ENCODE measurements at places on chromosomes 4 and X.

DNA sequence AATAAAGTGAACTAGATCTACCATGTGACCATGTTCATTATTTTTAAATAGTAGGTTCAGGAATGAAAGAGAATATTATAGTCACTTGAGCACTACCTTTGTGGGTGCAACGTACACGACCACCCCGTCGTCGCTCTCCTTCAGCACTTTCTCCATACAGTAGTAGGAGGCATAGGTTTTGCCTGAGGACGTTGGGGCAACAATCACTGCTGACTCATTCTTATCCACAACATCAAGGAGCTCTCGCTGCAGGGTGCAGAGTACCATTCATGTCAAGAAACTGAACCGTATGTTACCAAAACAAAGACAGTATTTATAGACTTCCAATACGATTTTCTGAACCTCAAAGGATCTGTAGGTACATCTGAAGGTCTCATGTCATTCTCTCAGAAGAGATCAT is 44.7 kb downstream of the DDX60 start:
- no peak for DNase-seq

GRCh38 chrX:46754586-46755061 is 4.3 kb downstream of the SLC9A7 start:
- no peak for DNase-seq

- DNase-seq, result no peak
Measured at GRCh38 chrX:7889680-7890079, 37.5 kb downstream of the PNPLA4 start.

GRCh38 chr4:47615385-47615784 is 130.3 kb downstream of the ATP10D start:
- no peak for DNase-seq

GRCh38 chr4:122458625-122459024 is 2.1 kb upstream of the IL2 start:
- DNase-seq, result no peak

DNA sequence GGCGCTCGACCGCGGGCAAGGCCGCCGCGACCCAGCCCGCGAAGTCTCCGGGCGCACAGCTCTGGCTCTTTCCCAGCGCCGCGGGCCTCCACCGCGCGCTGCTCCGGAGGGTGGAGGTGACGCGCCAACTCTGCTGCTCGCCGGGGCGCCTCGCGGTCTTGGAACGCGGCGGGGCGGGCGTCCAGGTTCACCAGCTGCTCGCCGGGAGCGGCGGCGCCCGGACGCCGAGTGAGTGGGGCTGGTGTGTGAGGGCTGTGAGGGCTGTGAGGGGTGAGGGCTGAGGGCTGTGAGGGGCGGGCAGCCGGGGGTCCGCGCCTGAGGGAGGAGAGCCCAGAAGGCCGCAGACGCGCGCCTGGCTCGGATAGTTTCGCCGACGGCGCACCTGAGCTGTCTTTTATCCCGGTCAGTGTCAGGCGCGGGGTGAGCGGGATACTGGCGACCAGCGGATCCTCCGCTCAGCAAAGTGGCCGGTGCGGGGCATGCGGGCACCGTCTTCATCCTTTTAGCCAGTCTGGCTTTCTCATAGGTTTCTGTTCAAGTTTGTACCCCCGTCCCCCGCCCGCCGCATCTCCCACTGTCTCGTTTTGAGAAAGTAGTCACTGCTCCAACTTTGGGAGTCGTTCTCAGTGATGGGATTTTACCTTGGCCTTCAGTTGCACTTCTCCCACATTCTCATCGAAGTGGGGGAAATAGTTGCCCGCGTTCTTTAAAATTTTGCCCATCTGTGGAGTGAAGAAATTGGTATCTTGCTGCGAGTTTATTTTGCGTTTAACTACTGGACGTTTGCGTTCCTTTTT is 586 bp downstream of the HERC5 start:
- no peak for DNase-seq

GRCh38 chr4:145326491-145326890 is 146.1 kb upstream of the OTUD4 start:
- DNase-seq, result no peak

DNA sequence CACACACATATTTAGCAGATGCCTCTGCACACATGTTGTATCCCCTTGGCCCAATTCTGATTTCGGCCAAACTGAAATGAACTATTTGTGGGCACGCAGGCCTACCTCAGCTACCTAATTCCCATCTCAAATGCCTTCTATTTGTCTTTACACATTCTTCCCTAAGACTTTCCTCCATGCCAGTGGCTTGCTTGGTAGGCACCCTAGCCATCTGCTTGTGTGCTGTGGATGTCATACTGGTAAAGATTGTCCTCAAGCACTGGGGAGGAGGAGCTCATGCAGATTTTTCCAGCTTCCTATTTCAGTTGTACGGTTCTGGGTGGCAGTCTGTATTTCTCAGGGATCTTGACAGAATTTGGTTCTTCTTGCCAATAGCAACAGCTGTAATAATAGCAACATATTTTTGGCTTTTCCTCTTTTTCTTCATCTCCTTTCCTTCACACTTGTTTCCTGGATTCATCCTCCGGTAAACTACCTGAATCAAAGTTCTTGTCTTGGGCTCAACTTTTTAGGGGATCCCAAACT is 514.3 kb downstream of the ADGRL3 start:
- no peak for DNase-seq

GRCh38 chr4:3115637-3116270 is 41.3 kb downstream of the HTT start:
- no peak for DNase-seq

DNA sequence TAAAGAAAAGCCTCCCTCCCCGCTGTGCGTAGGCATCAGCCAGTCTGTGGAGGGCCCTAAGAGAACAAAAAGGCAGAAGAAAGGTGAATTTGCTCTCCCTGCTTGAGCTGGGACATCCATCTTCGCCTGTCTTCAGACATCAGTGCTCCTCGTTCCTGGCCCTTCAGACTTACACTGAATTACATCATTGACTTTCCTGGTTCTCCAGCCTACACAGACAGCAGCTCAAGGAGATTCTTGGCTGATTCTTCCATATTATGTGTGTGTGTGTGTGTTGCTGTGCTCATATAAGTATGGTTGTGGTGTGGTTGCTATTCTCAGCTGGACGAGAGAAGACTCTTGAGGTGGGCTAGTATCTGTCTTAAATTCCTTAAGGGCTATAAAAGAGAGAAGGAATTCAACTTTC is 35.5 kb upstream of the CD99L2 start:
- no peak for DNase-seq
